ENCODE measurements at places on chromosomes 12 and 14.

- DNase-seq, result peak; percentile 79
Observed at GRCh38 chr12:123075646-123076171, 75.2 kb downstream of the PITPNM2 start.

DNA sequence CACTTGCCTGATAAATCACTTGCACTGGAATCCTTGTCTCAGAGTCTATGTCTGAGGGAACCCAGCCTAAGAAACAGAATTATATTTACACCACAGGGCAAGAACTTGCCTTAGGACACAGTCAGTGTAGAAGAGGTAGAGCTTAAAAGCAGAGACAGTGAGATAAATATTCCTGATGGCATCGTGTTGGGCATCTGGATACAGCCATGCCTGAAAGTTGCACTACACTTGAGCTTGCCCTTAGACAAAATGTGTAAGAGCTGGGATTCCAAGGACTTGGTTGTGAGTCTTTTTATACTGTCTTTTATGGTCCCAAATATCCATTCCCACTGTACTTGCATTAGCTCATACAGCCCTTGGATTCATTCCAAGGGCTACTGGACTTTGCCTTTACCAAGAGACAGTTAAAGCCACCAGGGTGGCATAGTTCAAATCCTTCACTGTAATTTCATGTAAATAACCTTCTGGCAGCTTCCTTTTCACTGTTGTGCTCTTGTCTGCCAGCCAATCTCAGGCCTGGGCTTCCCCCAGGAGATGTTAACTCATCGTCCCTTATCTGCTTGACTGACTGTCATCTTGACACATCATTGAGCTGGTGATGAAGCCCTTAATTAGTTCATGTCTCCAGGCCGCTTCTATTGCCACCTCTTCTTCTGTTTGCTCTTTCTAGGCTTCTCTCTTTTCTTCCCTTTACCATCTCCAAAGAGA, 577.9 kb upstream of the TBX3 start:
- DNase-seq, result no peak

DNA sequence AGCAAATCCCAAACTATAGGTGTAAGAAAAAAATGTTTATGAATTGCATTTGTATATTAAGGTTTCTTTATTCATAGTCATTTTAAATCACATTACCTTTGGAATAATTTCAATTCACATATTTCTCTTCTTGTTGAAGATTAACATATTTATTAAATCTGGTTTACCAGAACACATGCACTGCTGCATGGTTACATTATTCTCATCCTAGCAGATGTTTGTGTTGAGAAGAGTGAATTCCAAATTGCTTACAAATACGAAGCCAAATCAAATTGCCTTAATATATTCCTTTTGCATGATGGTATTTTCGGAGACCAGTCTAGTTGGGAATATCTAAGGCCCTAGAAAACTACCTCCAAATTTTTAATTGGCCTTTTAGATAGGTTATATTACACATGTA, 130.6 kb downstream of the PLEKHA5 start:
- no peak for DNase-seq

DNA sequence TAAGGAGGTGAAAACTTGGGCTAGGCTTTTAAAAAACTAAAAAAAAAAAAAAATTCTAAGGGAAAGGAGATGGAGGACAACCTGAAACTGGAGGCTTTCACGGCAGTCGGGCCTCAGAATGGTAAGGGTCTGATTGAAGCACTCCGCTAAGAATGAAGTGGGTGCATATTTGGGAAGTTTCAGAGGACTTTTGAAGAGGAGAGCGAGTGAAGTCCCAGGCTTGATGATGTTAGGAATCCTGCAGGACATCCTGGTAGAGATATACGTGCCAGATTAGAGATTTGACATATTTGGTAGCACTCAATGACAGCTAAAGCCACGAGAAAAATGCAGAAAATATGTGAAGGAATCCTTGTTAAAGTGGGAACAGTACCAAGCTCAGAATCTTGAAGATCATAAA, 186.2 kb downstream of the SNAPC1 start:
- no peak for DNase-seq

GRCh38 chr12:50425589-50426258, 25.0 kb downstream of the LARP4 start:
- DNase-seq, result no peak

- no peak for DNase-seq
Observed at GRCh38 chr12:102479099-102479885, 1.1 kb downstream of the IGF1 start.

GRCh38 chr14:65476273-65476941, 63.9 kb downstream of the FUT8 start:
- DNase-seq, result no peak

- DNase-seq, result no peak
Observed at GRCh38 chr14:100321473-100322137, 1.5 kb upstream of the SLC25A47 start.

DNA sequence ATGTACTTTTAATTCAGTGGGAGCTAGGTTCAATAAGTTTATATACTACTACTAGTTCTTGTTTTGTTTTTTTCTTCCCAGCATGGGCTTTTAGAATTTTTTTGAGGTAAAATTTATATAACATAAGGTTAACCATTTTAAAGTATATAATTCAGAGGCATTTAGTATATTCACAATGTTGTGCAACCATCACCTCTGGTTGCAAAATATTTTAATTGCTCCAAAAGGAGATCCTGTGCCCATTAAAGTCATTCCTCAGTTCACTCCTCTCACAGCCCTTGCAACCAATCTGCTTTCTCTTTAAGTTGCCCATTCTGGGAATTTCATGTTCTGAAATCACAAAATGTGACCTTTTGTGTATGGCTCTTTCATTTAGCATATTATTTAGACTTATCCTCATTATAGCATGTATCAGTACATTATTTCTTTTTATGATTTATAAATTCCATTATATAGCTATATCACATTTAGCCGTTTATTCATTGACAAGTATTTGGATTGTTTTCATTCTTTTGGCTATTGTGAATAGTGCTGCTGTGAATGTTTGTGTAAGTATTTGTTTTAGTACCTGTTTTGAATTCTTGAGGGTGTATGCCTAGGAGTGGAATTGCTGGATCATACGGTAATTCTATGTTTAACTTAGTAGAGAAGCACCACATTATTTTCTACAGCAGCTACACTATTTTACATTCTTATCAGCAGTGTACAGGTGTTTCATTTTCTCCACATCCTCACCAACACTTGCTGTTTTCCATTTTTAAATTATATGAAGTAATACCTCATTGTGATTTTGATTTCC, 59.1 kb downstream of the ARHGAP5 start:
- DNase-seq, result no peak

Measured in CD4-positive, alpha-beta T cell treated with Interleukin-17A for 4 hours (primary cell).